ENCODE measurements at places on chromosomes 12 and 14.

DNA sequence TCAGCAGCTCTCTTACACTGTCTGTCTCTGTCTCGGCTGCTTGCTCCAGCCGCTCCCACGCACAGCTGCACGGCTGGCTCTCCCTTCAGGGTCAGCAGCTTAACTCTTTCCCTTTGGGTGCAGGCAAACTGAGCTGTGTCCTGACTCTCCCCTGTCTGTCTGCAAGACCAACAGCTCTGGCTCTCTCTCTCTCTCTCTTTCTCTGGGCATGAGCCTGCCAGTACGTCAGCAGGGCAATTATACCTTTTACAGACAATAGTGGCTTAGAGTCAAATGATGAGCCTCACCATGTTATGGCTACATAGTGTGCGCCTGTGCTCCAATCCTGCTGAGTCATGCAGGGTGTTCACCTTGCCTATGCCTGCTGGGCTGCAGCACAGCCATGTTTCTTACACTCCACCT is 120.5 kb upstream of the DDHD1 start:
- DNase-seq, result no peak

GRCh38 chr14:69615496-69616407 is 4.4 kb downstream of the SUSD6 start:
- DNase-seq, result peak; percentile 59

GRCh38 chr12:12083688-12084087 is 12.9 kb downstream of the BCL2L14 start:
- no peak for DNase-seq

DNA sequence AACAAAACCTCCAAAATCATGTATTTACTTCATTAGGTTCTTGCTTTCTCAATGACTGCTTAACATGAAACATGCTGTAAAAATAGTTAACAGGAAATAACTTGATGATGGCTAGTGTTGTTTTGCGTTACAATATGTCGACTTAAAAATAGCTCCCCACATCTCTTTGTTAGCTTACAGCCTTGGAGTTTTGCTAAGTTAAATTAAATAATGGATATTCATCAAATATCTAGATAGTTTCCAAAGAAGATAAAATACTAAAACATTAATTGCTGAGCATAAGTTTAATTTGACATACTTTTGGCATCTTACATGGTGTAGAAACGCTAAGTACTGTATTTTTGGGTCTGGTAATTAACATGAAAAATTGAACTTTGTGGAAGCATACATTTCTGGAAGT is 500.6 kb upstream of the NOVA1 start:
- DNase-seq, result no peak

GRCh38 chr14:67817750-67818438 is 1.5 kb upstream of the ZFYVE26 start:
- DNase-seq, result no peak

- DNase-seq, result peak; percentile 26
These were observed 130.3 kb upstream of the FUT8 start for GRCh38 chr14:65281991-65282895.

DNA sequence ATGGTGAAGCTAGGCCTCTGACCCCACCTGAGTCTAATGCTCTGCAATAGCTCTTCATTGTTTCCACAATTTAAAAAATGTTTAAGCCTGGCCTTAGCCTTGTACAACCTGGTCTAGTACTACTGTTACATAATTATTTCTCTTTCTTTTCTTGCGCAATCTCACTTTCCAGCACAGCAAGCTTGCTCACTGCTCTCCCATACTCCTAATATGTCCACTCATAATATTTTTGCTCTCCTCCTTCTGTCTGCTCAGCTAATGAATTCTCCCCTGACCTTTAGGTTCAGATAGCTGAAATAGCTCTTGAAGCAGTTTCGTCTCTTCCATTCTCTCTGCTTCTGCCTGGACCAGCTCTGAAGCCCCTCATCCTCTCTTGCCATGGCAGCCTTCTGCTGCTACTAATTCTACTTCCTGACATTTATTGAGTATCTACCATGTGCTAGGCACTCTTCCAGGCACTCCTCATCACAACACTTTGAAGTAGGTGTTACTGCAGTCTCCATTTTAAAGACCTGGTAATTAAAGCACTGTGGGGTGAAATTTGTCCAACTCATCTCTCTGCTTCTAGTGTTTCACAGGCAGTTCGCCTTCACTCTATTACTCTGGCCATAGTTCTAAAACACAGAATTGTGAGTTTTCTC is 2.8 kb upstream of the SLC48A1 start:
- no peak for DNase-seq

DNA sequence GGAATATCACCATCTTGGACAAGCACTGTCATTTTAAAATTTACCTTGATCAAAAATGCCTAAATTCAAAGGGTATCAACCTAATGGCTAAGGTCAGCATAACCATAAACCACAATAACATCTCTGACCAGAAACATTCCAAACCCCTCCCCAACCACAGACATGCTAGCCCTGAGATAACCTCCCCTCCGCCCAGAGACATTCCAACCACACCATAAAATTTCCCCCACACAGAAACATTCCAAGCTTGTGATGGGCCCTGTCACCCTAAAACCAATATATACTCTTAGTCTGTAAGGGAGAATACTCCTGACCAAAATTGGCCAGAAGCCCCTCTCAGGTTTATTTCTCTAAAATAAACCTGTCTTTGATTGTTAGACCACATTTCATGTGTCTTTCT is 17.7 kb downstream of the EPYC start:
- DNase-seq, result no peak

DNA sequence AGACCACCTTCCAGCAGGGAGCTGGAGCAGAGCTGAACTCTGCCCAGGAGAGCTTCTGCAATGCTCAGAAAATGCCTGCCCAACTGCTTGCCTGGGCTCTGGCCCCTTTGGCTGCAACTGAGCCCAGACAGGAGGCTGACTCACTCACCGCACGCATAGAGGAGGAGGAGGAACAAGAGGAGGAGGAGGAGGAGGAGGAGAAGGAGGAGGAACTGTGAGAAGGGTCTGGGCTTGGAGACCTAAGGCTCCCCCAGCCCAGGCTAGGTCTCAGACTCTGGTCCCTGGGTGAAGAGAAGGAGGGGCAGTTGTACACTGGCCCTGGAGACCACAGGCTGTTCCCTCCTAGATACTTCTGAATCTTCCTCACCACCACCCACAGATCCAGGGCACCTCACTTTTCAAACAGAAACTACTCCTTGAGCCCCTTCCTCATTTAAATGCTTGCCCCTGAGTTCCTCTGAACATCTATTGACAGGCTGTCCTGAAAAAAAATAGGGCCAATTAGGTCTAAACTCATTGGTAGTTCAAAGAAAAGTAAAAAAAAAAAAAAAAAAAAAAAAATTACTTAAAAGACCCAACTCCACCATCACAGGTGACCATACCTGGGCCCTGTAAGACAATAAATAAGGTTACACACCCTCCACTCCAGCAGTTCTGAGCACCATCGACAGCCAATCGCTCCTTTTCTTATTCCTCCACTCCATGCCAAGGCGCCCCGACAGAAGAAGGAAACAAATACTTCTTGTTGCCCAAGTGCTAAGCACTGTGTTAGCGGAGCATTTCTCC is 674 bp downstream of the VDR start:
- DNase-seq, result peak; percentile 56

DNA sequence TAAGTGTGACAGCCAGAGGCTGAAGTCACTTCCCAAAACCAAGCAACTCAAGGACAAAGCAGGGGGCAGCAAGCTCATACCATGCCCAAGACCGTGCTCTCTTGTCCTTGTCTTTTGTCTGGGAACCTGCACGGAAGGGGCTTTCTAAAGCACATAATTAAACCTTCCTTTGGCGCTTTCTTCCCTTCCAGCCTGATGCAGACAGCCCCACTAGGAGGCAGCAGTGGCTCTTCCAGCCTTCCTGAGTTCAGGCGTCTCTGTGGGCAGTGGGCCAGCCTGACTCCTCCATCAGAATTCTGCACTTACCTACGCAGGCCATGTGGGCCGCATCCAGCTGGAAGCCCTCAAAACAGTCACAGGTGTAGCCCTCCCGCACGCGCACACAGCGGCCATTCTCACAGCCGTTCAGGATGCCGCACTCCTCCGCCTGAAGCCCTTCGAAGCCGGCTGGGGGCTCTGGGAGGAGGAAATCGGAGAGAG is 7.6 kb downstream of the ISCA2 start:
- DNase-seq, result no peak

- DNase-seq, result no peak
These were observed 69.4 kb upstream of the RHOJ start for GRCh38 chr14:63134801-63135200.

DNA sequence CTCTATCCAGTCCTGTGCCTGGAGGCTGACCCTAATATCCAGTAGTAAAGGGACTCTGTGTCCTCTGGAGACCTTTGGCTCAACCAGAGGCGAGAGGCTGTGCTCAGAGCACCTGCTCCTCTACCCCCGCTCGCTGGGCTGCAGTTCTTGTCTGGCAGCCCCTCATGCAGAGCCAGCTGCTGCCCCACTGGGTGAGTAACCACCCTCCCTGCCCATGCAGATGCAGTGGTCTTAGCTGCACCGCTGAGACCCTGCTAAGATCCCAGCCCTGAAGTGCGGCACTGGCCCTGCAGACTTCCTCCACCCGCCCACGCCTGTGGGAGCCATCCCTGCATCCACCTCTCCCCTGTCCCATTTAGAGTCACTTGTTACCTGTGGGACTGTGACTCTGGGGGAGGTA is 347.5 kb upstream of the SFSWAP start:
- no peak for DNase-seq

- DNase-seq, result no peak
These were observed 339.3 kb downstream of the EGLN3 start for GRCh38 chr14:33611405-33612196.

GRCh38 chr12:114445401-114446323 is 39.7 kb upstream of the TBX5 start:
- no peak for DNase-seq

Data from CD4-positive, alpha-beta T cell treated with Interleukin-6 at 100 ng/mL for 8 hours (primary cell).